ENCODE measurements at places on chromosomes 5 and 9.

- no peak for DNase-seq
These were observed at the start of gene FBXL7 for GRCh38 chr5:15499528-15500324. Gene FBXL7, plus strand, starts transcription at chr5:15500180.

DNA sequence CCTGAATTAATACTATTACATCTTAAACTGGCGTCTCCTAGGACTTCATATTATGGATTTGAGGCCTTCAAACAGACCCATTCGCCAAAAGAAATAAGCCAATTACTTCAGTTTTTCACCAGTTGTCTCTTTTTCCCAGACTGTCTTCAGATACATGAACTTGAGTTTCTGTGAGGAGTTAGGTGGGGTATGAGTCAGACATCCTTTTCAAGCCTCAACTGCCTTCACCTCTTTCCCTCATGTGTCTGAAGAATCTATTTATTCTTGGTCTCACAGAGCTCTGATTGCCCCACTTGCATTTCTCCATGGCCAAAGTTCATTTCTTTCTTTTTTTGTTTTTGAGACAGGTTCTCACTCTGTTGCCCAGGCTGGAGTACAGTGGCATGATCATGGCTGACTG is 12.5 kb downstream of the WNT8A start:
- no peak for DNase-seq

- no peak for DNase-seq
These were observed 1.4 kb downstream of the ATOSB start for GRCh38 chr9:35114113-35114839.

DNA sequence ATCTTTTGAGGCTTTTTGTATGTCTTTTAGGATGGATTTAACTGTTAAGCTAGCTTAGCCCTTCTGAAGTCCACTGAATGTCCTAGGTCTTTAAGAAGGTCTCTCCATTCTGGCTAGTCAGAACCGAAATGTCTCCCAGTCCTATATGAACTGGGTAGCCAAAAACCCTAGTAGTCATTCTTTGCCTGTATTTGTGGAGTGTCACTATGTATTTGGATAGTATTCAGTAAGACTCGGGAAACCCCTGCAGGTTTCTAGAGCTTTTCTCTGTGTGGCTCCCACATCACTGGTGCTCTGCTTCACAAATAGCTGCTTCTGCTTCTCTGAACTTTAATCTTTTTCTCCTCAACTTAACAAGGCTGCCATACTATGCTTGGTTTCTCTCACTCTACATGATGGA is 68.0 kb downstream of the RIC1 start:
- DNase-seq = no peak
